ENCODE measurements at places on chromosomes 3 and 15.

- peak; percentile 74 for DNase-seq
These were observed 114.0 kb downstream of the FNDC3B start for GRCh38 chr3:172153335-172153861.

DNA sequence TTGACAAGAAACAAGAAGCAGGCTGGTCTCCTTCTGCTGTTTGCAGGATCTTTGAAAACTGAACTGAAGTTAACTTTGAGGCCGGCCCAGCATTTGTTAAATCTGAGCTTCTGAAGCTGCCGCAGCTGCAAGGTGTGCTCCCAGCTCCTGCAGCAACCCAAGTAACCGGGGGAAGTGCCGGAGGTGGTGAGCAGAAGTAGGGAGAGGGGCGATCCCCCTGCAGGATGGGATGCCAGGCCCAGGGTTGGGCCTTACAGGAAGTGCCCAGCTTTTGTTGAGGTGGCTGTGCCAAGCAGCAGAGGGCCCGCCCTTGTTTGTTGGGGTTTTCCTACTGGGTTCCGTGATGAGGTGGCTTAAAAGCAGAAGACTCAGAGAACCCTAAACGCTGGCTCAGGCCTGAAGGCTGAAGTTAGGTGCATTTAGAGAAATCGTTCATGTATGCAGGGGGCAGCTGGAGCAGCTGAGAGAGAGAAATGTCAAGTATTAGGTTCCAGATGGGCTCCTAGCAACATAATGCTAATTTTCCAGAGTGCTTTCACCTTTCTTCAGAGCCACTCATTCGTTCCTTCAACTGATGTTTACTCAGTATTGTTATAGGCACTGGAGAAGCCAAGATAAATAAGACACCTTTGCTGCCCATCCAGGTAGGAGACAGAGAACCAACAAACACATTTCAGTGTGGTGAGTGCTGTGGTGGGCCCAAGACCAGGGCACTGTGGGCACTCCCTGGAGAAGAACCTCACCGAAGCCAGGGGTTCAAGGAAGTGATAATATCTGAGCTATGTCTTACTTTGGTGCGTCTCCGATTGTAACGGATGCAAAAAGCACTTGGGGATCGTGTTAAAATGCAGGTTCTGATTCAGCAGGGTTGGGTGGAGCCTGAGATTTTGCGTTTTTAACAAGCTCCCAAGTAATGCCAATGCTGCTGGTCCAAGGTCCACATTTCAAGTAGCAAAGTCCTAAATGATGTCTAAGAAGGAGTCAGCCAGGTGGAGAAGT is 42.2 kb upstream of the PLCL2 start:
- DNase-seq, result peak; percentile 88

DNA sequence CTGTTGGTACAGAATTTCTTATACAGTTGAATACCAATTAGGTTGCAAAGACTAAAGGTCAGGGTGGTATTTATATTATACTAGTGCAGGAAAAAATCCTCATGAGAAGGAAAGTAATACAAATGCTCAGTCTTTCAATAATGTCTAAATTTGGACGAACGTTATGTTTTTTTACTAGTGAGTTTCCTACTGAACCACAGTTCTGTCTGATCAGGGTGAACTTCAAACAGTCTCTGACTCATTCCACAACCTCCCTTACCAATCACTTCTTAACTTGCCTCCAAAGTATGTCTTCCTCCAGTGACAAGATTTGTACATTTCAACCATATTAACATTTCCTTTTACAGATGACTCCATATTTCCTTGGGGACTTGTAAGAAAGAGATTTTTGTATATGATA is 3.4 kb downstream of the TMEM212 start:
- peak; percentile 83 for DNase-seq

DNA sequence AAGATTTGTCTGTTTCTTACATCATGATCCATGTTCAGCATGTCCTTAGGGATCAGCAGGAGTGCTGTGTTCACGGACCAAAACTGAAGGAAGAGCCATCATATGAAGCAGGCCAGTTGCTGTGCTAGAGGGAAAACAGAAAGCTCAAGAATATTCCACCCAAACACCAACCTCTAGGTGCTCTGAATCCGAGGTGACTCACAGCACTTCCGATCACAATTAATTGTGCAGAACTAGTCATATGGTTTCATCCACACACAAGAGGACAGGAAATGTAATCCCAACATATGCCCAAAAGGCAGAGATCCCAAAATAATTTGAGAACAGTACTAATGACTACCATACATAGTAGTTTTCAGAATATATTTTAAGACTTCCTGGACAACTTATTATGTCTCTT is 257.9 kb upstream of the KCNH8 start:
- DNase-seq, result no peak

- DNase-seq, result no peak
These were observed 16.2 kb upstream of the DENND6A start for GRCh38 chr3:57709031-57709430.

DNA sequence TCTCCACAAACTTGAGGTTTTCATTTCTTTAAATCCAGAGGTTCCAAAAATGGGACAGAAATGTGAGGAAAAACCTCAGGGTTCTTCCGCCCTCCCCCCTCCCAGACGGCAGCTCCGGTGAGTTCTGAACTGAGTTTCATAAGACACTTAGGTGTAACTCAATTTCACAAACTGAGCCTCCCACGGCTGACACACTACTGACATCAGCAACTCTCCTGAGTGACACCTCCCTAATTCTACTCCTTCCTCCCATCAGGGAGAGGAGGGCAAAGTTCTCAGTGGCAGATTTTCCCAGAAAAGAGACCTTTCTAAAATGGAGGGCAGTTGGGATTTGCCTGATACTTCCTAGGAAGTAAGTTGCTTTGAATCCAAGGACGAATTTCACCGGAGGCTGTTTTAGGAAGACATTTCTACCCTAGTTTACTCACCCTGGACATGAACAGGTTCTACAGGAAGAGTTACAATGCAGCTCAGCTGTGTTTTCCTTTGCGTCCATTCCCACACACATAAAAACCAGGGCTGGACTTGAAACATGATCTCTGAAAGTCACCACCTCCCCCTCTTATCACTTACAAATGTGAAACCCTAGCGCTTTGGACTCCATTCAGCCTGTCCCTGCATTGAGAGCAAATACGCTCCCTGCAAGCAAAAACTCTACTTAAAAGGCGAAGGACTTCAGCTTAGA is 78.1 kb upstream of the LMOD3 start:
- DNase-seq, result peak; percentile 79

GRCh38 chr15:98583771-98584430 is 64.4 kb upstream of the IGF1R start:
- DNase-seq, result no peak

GRCh38 chr3:172965256-172965655 is 175.8 kb downstream of the SPATA16 start:
- no peak for DNase-seq

- peak; percentile 79 for DNase-seq
These were observed 16.2 kb upstream of the VILL start for GRCh38 chr3:37974121-37975083.

DNA sequence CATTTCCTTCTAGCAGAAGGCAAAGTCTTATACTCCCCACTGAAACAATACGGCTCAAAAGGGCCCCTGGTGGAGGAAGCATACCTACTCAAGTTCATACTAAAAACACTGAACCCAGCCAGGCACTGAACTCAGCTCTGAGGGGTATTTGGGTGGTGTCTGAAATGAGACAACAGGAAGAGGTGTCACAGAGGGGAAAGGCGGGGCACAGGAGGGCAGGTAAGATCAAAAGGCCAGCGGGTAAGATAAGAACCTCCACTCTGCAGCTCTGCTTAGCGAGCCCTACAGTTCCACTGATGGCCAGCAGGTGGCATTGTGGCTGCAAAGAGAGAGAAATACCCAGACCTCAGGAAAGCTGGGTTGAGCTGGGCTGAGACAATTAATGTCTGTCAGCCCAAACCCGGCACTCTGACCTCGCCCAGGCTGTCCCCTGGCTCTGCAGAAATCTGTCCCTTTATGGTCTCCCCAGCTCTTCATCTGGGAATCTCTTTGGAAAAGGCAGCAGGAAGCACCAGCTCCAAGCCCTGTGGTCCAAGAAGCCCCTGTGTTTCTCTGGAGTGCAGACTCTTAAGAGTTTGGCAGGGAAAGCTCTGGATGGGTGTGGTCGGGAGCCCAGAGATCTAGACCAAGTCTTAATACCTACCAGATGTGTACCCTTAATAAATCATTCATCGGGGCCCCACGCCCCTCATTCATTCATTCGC is 8.4 kb downstream of the MFGE8 start:
- peak; percentile 93 for DNase-seq

GRCh38 chr3:171906951-171907676 is 64.0 kb downstream of the TMEM212 start:
- no peak for DNase-seq

GRCh38 chr15:78407608-78408354 is 30.2 kb upstream of the IREB2 start:
- DNase-seq, result no peak

DNA sequence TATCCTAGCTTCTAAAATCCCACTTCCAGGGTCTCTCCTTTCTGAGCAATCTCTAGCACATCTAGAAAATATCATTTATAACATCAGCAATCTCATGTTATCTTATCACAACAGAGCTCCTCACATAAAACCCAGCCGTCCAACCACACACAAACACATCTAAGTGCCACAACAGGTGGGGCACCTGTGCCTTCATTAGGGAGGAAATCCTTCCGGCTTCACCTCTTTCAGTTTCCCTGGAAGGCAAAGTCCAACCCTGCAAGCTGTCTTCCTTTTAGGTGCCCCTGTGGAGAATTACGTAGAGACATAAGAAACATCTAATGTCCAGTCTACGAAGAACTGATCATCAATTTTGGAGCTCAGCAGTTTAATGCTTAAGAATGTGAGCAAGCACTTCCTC is 1.6 kb downstream of the ZDHHC3 start:
- no peak for DNase-seq

GRCh38 chr15:43268111-43269105 is 1.7 kb upstream of the TGM5 start:
- DNase-seq, result peak; percentile 30

DNA sequence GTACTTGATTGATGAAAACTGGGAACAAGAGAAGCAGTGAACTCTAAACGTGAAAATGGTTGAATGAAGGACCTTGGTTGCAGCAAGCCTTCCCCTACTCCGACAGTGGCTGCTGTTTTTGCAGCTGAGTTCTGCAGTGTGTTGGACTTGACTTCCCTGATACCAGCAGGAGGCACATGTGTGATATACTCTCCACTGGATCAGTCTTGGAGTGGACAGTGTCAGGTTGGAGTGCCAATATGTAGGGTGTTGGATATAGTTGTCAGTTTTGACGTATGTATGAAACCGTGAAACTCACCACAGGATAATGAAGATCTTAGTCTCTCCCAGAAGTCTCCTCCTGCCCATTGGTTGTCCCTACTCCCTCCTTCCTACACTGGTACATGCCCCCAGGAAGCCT is 106.5 kb downstream of the ITPR1 start:
- DNase-seq, result no peak

- DNase-seq, result no peak
These were observed 111.1 kb upstream of the GPR149 start for GRCh38 chr3:154540950-154541604.

Data from activated CD4-positive, alpha-beta T cell treated with anti-CD3 and anti-CD28 coated beads, Interleukin-2, Interleukin-6, amounts not matched to agents 100 ng/mL and 50 ng/mL, durations not matched to agents 16 hours and 8 hours (primary cell).